ENCODE measurements at places on chromosomes 1 and 21.

DNA sequence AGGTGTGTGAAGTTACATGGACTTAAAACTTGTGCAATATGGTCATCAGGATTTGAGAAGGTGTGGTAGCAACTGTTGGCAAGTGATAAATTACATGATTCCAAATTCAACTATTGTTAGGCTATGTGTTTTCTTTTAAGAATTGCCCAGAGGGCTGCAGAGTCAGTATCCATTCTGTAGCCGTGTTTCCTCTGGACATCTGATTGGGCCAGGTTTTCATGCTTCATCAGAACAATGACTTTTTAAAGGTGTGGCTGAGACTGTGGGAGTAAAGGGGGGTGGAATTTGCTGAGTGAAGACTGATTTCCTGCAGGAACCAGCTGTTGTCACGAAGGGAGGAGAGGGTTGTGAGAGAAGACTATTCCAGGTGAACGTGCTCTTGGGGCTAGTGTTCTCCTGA lies 1.7 kb upstream of the HRNR start:
- DNase-seq, result no peak

DNA sequence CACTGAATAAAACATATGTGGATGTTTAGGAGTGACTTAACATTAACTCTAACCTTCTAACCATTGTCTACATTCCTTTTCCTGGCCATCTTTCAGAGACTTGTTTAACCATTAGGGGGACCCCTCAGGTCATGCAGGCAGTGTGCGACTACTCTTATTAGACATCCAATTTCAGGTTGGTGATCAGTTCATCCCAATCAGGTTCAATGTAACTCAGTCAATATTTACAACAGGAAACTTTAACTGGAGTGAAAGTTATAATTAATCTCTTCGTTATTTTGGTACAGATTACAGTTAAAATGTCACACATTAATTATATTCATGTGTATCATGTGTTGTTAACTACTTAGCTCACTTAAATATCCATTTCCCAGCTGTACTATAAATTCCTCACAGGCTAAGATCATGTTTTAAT lies 68.8 kb upstream of the RGS1 start:
- DNase-seq, result no peak

DNA sequence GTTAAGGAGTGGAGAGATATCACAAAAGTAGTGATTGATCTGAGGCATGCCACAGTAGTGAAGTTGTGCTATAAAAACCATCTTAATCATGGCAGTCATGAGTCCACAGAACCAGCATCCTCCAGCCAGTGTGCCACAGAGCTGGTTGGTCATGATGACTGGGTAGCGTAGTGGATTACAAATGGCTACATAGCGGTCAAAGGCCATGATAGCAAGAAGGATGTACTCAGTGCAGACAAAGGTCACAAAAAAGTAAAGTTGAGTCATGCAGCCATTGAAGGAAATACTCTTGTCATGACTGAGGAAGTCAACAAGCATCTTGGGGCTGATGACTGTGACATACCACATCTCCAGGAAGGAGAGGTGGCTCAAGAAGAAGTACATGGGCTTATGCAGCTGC lies 6.7 kb downstream of the OR6Y1 start:
- no peak for DNase-seq

DNA sequence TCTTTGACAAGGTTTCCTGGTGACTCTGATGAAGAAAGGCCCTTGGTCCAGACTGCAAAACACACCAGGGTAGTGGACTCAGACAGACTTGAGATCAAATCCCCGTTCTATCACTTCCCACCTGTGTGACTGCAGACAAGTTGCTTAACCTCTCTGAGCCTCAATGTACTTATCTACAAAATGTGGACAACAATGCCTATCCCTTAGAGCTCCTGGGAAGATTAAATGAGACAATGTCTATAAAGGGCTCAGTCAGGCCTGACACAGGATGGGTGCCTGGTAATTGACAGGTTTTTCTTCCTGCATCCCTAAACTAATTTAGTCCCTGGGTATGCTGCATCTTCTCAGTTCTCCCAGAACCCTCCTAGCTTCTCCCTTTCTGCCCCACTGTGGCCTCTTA lies 37.9 kb upstream of the ZBTB40 start:
- no peak for DNase-seq

- no peak for DNase-seq
Measured at GRCh38 chr1:182493063-182493462, 43.1 kb downstream of the RGSL1 start.

DNA sequence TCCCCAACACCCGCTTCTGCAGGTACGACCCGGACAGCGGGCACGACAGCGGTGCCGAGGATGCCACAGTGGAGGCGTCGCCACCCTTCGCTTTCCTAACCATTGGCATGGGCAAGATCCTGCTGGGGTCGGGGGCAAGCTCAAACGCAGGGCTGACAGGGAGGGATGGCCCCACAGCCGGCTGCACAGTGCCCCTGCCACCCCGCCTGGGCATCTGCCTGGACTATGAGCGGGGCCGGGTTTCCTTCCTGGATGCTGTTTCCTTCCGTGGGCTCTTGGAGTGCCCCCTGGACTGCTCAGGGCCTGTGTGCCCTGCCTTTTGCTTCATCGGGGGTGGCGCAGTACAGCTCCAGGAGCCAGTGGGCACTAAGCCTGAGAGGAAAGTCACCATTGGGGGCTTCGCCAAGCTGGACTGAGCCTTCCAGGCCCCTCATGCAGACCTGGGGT lies 10.1 kb downstream of the TRIM46 start:
- no peak for DNase-seq

- DNase-seq, result no peak
Measured at GRCh38 chr1:78619032-78619431, 1.2 kb upstream of the IFI44L start.

- DNase-seq, result no peak
Measured at GRCh38 chr1:112546076-112546475, 37.3 kb downstream of the WNT2B start.

- DNase-seq, result no peak
Measured at GRCh38 chr1:44632598-44632997, 41.7 kb downstream of the TMEM53 start.

DNA sequence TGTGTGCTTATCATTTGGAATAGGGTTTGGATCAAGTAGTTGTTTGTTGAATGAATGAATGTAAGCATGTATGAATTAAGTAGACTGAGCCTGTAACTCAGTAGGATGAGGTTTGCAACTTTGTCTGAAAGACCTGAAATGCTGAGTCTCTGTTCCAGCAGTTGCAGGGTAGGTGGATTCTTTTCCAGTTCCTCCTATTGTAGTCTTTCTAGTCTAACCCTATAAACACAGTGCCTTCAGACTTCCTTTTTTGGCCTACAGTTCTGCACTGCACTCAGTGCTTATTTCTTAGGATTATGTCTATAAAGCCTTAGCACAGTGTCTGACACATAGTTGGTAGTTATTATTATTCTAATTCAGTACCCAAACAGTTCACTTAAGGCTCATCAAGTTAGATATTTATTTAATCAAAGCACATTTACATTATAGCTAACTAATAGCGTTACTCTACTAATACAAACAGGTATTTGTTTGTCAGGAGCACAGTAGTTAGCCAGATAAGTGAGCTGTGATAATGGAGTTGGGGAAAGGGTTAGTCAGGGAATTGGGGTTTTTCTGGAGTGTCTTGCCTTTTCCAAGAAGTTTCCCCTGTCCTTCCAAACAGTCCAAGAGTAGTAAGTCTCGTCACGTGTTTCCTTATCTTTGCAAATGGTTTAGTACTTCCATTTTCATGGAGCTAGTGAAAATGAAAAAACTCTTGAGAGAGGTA lies 45.0 kb downstream of the ABCD3 start:
- DNase-seq, result no peak

DNA sequence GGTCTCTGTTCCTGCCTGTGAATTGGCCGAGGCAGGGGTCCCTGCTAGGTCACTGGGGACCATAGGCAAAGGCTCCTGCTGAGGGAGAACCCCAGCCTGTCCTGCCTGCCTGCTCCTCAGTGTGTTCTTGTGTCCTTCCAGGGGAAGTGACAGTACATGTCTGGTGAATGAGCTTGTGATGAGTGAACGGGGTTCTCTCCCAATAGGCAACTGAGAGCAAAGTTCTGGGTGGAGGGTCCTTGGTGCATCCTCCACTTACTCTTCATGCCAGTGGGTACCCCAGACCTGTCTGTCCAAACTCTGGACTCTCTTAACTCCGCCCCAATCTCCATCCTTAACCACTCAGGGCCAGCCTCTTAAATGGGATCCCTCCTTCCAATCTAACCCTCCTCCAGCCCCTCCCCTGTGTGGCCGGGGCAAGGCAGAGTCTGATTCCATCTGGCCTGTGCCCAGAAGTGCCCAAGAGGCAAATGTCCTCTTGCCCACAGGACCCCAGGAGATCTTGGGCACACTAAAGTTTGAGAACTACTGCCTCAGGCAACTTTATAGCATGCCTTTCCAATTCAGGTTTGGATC lies 2.0 kb downstream of the XKR8 start:
- DNase-seq, result no peak

Data from T-helper 2 cell (primary cell).